ENCODE measurements at places on chromosomes 2 and 18.

- DNase-seq: no peak
Measured at GRCh38 chr2:30255466-30256408, 24.4 kb downstream of the LBH start.

DNA sequence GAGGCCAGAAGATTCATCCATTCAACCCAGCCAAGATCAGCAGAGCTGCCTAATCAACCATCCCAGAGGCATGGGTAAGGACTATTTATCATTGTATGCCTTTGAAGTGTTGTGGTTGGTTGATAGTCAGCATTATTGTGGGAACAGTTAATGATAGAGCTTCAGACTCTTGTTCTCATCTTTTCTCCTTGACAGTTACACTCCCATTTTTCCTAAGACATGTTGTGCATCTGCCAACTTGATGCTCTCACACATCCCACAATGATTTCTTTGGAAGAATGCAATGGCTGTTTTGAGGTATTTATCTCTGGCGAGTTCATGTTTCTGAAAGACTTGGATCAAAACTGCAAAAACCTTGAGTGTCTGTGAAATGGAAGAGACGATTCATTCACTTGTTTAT lies 55.4 kb downstream of the FASTKD2 start:
- DNase-seq: peak; percentile 37

- no peak for DNase-seq
Measured at GRCh38 chr2:234796045-234796591, 155.7 kb upstream of the SH3BP4 start.

DNA sequence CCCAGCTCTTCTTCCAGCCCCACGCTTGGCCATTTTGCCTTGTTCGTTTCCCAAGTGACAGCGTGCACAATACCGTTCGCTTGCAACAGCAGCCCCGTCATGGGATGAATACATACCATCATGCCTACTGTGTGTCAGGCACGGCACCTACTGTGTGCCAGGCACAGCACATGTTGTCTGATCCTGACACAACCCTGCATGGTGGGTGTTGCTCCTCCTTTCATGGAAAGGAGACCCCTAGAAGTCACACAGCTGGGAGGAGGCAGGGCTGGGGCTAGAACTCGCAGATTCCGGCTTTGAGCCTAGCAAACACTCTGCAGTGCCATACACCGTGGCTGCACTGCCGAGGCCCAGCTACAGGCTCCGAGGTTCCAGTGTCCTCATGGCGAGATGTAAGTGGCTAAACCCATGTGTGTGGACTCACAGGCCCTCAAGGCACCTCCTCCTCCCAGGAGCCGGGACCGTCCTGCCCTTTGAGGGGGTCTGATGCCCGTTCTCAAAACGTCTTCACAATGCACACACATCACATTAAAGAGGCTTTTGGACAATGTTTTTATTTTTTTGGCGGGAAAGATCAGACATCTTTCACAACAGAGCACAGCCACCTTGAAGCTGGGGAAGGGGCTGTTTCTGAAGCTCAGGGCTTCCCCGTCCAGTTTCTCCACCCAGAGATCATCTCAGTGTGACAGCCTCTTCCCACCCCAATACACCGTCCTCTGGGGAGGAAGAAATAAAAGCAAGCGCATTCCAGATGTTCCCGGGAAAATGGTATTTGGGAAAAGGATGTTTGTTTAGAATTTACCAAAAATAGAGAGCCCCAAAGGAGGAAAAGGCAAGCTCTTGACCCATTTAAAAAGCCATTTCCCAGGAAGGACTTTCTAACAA lies 64.9 kb downstream of the HS1BP3 start:
- DNase-seq: no peak

DNA sequence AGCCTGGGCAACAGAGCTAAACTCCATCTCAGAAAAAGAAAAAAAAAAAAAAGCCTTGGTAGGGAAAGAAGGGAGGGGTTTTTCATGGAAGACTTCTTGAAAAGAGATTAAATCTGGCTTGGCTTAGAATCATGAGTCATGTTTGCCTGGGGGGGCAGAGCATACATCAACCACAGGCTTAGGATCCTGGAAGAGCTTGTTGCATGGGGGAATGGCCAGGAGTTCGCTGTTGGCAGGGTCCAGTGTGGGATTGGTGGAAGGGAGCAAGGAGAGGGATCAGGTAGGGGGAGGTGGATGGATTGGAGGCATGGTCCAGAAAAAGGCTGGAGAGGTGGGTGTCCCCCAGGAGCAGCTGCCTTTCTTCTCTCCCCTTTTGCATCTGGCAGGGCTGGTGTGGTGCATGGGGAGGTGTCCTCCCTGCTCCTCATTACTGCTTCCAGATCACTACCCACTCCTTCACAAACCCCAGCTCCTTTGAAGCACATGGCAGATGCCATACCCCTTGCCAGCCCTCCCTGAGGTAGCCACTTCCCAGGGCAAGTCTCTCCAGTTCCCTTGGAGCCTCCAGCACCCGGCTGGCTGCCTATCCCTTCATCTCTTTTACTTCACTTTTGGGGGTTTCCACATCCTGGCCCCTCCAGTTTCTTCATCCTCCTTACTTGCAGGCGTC lies 2.5 kb downstream of the ARMC9 start:
- DNase-seq: peak; percentile 73

DNA sequence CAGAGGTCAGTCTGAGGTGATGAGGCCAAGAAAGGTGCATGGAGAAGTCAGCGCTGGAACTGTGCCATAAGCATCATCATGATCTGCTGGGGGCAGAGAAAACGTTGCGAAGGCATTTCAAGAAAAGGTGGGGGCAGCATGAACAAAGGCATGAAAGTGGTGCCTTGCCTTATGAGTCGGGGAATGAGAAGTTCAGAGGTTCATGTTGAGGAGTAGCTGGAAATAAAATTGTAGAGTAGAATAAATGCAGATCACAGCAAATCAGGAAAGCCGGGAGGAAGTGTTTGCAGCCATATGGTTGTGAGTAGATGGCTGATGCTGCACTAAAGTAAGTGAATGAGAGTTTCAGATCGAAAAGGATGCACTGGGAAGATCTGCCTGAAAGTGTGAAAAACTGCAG lies 72.1 kb upstream of the ARL5A start:
- DNase-seq: no peak

GRCh38 chr2:109375656-109376055 lies 238.1 kb downstream of the SEPTIN10 start:
- DNase-seq: no peak

DNA sequence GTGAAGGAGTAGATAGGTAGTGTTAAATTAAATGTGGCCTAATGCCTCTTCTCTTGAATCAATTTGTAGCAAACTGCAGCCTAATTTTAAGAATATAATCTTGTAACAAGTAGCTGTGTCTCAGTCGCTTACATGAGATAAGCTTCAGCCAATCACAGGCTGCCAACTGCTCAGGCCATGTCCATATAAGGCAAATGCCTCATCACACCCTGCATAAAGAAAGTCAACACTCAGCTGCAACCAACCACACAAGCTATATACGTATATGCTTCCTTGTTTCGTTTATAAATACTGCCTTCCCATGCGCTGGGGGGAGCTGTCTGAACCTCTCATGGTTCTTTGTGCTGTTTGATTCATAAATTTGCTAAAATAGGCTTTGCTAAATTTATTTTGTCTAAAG lies 476.3 kb downstream of the TRIB2 start:
- DNase-seq: no peak

- no peak for DNase-seq
Measured at GRCh38 chr2:9808334-9809063, 34.8 kb upstream of the TAF1B start.

DNA sequence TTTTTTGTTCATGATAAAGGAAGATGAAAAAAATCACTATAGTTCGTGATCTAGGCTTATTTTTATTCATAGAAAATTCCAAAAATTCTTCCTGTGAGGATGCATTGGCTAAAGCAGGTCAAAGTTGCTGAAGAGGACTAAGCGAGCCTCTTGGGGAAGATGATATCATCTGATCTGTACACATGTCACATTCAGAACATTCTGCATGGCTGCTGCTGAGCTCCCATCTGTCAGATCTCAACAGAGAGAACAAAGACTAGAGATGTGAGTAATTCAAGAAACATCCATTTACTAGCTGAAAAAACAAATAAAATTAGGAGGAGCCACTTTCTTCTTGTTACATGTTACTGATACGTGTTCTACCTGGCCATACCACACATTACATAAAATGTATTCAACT lies 518.6 kb upstream of the FSIP2 start:
- DNase-seq: peak; percentile 64

GRCh38 chr18:66638856-66639629 lies 35.2 kb upstream of the CDH19 start:
- no peak for DNase-seq

DNA sequence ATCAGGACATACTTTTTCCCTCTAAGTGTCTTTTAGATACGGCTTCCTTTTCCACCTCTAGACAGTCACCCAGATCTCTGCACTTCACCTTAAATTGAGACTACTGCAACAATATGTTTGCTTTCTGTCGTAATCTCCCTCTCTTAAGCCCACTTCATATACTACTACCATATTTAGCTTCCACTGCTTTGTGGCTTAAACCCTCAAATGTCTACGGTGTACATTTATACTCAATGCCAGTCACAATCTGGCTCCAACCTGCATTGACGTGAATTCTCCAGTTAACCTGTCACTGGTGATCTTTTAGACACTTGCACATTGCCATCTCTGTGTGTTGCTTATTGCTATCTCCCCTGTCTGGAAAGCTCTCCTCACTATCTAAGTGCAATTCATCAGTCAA lies 56.4 kb downstream of the ICOS start:
- no peak for DNase-seq

DNA sequence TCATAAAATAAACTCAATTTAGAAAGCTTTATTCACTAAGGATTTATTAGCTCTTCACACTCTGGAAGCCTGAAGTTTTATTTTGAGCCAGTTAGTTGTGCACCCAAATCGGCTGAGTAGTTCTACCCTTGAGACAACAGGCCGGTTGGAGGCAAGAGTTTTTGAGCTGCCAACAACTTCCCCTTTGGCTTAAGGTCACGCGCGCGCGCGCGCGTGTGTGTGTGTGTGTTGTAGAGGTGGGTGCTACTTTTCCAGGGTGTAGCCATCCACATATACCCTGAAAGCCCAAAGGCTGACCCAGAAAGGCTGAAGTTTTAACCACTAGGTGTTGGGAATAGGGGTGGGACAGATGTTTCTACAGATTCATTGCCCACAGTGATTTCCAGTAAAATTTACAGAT lies 150.2 kb upstream of the LHCGR start:
- DNase-seq: no peak

GRCh38 chr2:6645672-6646071 lies 220.0 kb downstream of the CMPK2 start:
- DNase-seq: no peak

DNA sequence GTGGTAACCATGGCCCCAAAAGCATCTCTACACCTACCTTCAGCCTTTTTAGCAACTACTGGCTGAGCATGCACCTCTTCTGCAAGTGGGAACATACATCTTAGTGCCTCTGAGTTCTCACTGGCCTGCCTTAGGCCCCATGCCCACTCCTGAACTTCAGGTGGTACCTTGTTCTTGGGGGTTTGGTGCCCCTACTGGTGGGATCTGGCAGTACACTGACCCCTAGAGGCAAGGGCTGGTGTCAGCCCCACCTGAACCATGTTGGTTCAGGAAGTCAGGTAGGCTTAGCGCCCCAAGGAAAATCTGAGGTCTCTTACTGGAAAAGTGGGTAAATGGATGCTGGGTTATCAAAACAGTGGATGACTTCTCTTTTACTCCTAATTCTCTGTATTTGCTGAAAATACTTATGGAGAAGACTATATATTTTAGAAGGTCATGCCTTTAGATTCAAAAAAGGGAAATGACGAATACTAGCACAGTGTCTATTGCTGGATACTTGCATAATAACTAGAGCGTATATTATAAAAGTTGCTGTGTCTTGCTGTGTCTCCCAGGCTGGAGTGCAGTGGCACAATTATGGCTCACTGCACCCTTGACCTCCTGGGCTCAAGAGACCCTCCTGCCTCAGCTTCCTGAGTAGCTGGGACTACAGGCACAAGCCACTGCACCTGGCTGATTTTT lies 84.6 kb downstream of the RAB31 start:
- no peak for DNase-seq

DNA sequence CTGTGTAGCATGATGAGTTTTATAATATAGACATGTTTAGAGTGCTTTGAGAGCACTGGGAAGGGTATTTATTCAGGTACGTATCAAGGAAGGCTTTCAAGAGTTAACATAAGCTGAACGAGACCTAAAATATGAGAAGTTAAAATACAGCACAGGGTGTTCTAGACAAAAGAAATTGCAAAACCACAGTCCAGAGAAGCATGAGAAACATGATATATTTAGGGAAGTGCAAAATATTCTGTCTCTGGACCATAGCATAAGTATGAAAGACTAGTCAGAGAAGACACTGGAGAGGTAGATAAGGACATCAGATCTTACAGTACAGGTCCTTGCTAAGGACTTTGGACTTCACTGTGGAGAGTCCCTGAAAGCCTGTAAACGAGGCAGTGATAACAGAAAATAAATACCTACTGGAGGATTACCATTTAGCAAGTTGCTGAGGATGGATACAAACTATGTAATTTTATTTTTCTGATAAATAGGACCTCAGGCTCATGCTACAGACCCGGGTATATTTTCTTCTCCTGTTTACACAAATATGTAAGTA lies 43.7 kb downstream of the FSIP2 start:
- DNase-seq: peak; percentile 47

DNA sequence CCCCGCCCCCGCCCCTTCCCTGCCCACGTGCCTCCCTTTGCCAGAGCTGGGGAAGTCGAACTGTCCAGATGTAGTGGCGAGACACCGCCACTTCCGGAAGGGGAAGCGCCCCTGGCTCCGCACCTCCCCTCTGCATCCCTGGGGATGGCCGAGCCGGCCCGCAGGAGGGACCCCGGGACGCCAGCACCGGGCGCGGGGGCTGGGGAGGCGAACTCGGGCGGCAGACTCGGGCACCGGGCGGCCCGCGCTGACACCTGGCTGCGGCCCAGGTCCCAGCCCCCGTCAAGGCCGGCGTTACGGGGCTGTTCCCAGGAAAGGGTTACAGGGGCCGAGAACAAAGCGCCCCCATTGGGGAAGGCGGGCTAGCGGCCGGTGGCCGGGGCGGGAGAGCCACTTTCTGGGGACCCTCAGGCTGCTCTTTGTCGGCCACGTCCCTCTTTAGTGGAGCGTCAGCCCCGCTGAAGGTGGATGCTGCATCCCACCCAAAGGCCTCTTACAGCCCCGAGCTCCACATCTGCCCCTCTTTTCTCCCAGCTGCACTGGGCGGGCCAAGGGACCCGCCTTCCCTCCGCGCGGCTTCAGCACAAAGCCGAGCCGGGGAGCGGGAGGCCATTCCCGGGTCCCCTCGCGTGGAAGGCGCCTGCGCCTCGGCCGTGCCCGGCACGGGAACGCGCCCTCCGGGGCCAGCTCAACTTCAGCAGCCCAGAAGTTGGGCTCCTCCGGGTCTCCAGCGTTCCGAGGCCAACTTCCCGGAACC lies 1.3 kb downstream of the SDC1 start:
- DNase-seq: no peak

DNA sequence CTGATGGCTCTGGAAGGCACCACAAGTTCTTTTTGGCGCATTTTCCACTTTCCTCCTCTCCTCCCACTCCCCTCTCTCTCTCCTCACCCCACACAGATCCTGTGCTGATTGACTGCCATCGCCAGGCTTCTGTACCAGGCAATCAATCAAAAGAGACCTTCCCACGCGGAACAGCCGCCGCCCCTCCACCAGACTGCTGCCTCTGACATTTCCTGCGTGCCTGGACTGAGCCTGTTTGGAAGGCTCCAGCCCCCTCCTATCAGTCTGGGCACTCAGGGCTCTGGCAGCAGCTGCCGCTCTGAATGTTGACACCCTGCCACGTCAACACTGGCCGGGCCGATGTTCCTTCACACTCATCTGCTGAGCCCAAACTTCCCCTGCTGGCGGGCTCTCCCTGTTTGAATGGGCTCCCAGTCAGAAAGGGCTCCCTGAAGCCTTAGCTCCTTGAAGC lies 467.7 kb downstream of the EPHA4 start:
- no peak for DNase-seq

Measured in amniotic epithelial cell (primary cell).